SK-N-SH (cell line): ENCODE measurements at places on chromosomes 16 and 17. TPM values are rescaled to one million over a fixed set of nuclear protein-coding genes. Genes with fewer than 3 reads are reported as not detected.

DNA sequence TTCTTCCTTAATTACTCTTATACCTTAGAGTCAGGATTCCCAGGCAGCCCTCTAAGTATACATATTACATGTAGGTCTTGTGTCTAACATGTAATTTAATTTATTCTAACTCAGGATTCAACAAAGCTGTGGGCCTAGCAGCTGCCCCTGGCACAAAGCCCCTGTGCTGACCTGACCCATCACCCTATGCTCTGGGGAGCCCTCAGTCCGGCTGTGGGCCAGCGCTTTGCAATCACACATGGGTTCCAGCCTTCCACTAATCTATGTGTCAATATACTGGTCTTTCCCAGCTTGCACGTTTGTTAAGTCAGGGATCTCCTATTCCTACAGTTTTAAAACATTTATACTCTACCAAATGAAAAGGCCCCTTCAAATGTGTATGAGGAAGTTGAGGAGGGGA is 62.7 kb upstream of the SREBF1 start:
- no peak overlapping the region for H3K4me3 ChIP-seq
- H3K4me1 ChIP-seq = peaks cover 33% of the 10 kb centered on the region
- H3K27me3 ChIP-seq = no peaks in the 10 kb centered on the region
- peaks cover 42% of the 10 kb centered on the region; the same call in 1 of the 2 replicates for H3K36me3 ChIP-seq

GRCh38 chr17:82863941-82864712 is 24.3 kb upstream of the ZNF750 start:
- H3K27ac ChIP-seq = peak overlapping the region; percentile 92
- H3K4me1 ChIP-seq = peaks cover 41% of the 10 kb centered on the region
- H3K36me3 ChIP-seq = no peaks in the 10 kb centered on the region
- no peak overlapping the region for H3K4me3 ChIP-seq
- no peaks in the 10 kb centered on the region for H3K27me3 ChIP-seq
- DNase-seq = peak; percentile 70

DNA sequence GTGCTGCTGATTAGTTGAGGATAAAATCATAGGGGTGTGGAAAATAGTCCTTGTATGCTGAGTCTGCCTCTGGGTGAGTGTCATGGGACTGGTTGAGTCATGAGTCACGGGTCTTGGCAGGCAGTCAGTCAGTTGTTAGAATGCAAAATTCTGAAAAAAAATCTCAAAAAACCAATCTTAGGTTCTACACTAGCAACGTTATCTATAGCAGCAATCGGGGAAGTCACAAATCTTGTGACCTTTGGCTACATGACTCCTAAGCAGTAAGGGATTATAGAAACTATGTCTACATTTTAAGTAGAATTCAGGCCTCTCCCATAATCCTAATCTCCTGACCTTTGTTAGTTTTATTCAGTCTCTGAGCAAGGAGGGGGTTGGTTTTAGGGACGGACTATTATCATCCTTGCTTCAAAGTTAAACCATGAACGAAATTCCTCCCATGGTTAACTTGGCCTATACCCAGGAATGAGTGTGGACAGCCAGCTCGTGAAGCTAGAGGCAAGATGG is 18.0 kb upstream of the PMFBP1 start:
- no peak overlapping the region for H3K27ac ChIP-seq
- no peaks in the 10 kb centered on the region for H3K36me3 ChIP-seq
- H3K4me1 ChIP-seq = no peaks in the 10 kb centered on the region
- H3K4me3 ChIP-seq = no peak overlapping the region

DNA sequence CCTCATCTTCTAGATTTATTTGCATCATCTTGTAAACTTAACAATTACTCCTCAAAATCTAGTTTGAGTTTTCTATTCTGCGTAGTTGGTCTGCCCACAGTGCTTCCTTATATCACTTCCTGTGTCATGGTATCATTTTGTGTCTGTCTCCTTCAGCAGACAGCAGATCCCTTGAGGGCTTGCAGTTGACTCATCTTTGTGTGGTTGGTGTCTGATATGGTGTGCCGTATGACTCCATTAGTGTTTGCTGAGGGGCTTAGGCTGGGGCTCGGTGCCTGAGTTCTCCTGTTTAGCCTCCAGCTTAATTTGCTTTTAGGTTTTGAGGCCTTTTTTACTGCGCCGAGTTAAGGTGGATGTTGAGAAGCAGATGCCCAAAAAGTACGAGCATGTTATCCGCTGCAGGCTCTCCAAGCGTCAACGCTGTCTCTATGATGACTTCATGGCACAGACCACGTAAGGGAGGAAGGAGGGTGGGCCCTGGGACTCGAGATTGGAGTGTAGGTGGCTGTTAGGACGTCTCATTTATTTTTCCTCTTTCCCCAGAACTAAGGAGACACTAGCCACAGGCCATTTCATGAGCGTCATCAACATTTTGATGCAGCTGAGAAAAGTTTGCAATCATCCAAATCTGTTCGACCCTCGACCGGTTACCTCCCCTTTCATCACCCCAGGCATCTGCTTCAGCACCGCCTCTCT is 16.9 kb downstream of the SRCAP start:
- H3K4me1 ChIP-seq = no peaks in the 10 kb centered on the region
- H3K27ac ChIP-seq = peak overlapping the region; percentile 6; the same call in 1 of the 2 replicates
- peaks cover 92% of the 10 kb centered on the region for H3K36me3 ChIP-seq
- H3K27me3 ChIP-seq = no peaks in the 10 kb centered on the region
- H3K4me3 ChIP-seq = no peak overlapping the region

DNA sequence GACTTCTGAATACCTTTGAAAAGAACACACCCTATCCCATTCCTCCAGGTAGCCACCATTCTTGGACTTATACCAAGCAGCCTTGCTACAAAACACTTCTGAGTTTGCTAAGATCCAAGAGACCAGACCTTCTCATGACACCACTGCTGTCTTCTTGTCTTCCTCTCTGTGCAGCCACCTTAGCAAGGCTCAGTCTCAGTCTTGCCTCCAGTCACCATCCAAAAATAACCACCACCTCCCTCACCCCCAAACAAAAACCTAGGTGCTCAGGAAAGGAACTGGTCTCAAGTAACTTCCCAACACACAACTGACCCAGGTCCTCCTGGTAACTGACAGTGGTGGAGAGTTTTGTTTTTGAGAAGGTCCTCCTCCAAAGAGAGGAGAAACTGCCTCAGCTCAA is 90.9 kb upstream of the CORO6 start:
- H3K4me1 ChIP-seq = peaks cover 23% of the 10 kb centered on the region
- H3K4me3 ChIP-seq = no peak overlapping the region
- H3K27ac ChIP-seq = peak overlapping the region; percentile 99
- DNase-seq = no peak
- H3K36me3 ChIP-seq = no peaks in the 10 kb centered on the region
- H3K27me3 ChIP-seq = no peaks in the 10 kb centered on the region

The GSDMA gene
- not detected in 2 replicates for polyA plus RNA-seq

The CLEC10A gene
- not detected in 2 replicates for polyA plus RNA-seq

The WNT3 gene
- 5.3 and 7.6 TPM in 2 replicates for polyA plus RNA-seq
